Activated CD8-positive, alpha-beta T cell treated with anti-CD3 and anti-CD28 coated beads for 36 hours (primary cell): ENCODE measurements at places on chromosomes 7 and 10. TPM values are rescaled to one million over a fixed set of nuclear protein-coding genes. Genes with fewer than 3 reads are reported as not detected.

Gene WNT8B
- total RNA-seq = 0.47 TPM

- DNase-seq = no peak
Observed at GRCh38 chr7:22670422-22670815, 56.6 kb upstream of the IL6 start.

DNA sequence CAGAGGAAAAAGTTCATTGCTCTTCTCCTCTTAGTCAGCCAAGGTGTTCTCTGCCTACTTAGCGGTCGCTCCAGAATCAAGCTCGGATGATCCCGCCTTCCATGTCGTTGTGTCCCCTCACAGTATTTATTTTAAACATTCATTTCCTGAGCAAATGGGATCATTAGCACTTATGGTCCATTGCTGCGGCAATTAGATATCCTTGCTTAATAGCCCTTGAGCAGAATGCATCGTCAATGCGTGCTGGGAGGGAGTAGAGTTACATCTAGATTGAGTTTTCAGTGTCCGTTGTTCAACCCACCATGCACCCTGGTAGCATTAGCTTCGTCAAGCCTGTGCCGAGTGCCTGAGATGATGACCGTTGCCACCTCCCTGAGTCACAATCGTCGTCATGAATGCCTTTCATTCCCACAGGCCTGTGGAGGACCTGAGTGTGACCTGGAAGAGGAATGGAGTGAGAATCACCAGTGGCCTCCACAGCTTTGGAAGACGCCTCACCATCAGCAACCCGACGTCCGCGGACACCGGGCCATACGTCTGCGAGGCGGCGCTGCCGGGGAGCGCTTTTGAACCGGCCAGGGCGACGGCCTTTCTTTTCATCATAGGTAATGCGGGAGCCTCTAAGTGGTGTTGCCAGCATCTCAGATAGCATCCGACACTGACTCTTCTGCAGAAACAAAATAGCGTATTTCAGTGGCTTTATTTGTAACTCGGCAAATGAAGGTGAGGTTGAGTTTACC is 650.4 kb downstream of the SDK1 start:
- no peak for DNase-seq

DNA sequence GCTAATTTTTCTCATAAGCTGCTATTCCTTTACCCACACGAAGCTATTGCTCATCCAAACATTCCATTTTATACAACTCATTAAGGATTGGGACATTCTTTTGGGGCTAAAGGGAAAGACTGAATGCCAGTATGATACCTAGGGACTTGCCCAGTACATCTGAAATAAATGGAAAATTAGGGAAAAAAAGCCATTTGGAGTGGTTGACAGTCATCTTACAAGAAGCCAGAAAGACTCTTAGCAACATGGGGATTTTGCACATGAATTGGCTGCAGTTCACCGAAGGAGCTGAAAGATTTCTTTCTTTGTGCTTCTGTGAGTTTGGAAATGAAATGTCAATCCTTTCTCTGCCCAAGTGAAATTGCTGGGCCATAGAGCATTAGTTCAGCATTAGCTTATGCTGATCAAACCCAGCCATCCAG is 43.3 kb upstream of the MTURN start:
- no peak for DNase-seq

DNA sequence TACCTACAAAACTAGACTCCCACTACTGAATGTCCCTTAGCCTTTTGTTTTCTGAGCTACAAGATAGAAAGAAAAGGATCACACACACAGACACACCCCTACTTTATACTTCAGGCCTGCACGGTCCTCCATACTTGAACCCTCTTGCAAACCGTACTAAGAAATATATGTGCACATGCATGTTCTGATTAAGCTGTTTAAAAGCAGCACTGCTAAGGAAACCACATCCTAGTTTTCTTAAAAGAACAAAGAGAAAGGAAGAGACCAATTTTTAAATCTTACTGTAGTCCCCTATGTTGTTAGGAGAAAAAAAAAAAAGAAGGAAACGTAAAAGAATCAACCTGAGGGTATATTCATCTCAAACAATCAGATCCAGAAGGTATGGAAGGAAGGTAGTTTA is 501.2 kb downstream of the PARD3 start:
- no peak for DNase-seq

DNA sequence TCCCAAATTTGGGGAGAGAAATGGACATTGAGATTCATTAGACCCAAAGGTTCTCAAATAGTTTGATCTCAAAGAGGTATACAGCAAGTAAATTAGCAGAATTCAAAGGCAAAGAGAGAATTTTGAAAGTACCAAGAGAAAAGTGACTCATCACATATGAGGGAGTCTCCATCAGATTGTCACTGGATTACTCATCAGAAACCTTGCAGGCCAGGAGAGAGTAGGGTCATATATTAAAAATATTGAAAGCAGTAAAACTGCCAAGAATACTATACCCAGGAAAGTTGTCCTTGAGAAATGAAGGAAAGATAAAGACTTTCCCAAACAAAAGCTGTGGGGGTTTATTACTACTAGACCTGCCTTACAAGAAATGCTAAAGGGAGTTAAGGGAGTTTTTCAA is 140.6 kb downstream of the TMEM168 start:
- no peak for DNase-seq

Gene GNAT3
- total RNA-seq = not detected

Gene ZMYND11
- 16.8 TPM for total RNA-seq

Gene BHLHA15
- not detected for total RNA-seq

DNA sequence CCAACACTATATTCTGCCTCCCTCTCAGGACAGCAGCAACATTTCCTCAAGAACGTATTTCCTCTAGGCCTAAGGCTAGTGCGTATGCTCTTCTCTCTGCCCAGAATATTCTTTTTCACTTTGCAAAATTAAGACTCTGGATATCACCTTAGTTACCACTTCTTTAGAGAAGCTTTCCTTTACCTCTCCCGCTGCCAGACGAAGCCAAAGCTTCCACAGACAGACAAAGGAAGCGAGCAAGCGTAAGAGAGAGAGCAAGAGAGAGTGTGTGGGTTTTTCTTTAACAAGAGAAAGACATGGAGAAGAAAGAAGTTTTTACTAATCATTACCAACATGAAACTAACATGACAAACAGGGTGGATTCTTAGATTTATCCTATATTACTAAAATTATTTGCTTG is 64.1 kb downstream of the P4HA1 start:
- DNase-seq = no peak

DNA sequence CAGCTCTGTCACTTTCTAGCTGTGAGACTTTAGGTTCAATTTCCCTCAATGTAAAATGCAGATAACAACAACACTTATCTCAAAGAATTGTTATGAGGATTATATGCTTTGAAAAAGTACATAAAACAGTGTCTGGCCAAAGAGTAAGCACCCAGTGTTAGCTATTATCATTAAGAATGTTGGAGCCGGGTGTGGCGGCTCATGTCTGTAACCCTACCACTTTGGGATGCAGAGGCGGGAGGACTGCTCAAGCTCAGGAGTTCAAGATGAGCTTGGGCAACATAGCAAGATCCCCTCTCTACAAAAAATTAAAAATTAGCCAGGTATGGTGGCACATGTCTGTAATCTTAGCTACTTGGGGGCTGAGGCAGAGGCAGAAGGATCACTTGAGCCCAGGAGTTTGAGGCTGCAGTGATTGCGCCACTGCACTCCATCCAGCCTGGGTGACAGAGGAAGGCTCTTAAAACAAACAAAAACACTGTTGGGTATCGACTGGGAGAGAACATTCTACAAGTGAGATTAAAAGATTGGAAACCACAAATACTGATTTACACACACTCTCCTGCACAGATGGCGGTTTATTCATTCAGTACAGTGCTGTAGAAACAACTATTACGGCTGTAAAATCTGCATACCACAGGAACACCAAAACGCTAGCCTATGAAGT is 107.3 kb downstream of the PROSER2 start:
- no peak for DNase-seq

DNA sequence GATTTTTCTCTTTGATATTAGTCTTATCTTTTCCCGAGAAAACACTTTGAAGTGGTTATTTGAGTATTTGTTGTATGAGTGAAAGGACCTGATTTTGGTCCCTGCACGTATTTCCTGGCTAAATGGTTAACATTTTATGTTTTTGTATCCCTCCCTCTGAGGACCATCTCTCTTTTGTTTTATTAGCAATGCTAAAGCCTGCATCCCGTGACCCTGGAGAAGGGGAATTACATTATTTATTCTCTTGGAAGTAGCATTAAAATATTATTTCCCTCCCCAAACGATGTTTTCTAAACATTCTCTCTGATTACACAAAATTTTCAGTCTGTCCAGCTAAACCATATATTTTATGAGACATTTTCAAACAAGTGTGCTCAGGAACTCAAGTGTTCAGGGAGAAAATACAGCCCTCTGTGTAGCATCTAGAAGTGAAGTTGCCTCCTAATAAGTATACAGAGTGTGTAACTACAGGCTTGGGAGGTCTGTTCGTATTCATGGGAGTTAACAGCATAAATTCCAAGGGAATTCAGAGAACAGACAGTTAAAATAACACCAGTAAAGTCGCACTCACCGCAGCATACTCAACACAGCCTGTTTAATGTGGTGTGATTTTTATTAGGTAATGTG is 163.8 kb upstream of the NPVF start:
- no peak for DNase-seq

DNA sequence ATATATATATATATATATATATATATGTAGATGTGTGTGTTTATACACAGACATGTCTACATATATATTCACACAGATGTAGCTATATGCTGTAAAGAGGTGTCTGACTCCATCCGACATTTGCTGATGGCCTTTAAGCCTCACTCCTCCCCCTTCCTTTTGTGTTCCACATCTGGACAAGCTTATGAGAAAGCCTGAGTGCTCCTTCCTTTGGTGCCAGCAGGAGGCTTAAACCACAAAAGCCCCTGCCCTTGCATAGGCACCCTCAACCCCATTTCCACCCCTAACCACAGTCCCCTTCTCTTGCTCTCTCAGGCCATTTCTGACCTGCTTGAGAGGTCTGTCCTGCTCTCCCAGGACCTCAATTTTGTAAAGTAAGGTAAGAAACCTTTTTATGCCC is 98.7 kb downstream of the SVOPL start:
- no peak for DNase-seq

DNA sequence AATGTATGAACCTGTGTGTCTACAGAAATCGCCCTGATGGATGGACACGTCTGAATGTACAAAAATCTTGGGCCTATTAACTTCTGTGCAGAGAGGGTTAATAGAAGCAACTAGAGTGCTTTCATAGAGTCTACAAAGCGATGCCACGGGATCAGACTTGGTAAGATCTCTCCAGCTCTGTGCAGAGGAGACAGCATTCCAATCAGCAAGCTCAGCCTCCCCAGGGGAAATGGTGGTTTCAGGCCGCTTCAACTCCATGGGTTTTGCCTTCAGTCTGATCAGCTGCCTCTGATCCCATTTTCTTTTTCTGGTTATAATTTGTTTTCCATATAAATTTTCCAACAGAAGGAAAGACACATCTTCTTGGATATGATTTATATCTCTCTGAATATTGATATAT is 35.1 kb upstream of the COBL start:
- no peak for DNase-seq

Gene MSMB
- total RNA-seq = not detected

DNA sequence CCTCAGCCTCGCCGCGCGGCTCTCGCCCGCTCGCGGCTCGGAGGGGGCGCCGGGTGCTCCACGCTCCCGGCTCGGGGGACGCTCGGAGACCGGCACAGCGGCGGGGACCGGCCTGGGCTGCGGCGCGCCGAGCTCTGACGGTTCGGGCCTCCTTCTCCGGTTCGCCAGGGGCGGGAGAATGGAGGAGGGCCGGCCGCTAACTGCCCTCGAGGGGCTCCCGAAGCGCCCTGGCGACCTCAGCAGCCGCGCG is 232 bp upstream of the GRID1 start:
- DNase-seq = no peak
